Hypothalamus (tissue), 51 donors: ENCODE measurements at places on chromosomes 5 and 9.

GRCh38 chr9:129254566-129255287 lies 76.7 kb upstream of the IER5L start:
- DNase-seq, result no peak

GRCh38 chr5:179840321-179840720 lies 18.3 kb downstream of the MRNIP start:
- DNase-seq, result no peak

DNA sequence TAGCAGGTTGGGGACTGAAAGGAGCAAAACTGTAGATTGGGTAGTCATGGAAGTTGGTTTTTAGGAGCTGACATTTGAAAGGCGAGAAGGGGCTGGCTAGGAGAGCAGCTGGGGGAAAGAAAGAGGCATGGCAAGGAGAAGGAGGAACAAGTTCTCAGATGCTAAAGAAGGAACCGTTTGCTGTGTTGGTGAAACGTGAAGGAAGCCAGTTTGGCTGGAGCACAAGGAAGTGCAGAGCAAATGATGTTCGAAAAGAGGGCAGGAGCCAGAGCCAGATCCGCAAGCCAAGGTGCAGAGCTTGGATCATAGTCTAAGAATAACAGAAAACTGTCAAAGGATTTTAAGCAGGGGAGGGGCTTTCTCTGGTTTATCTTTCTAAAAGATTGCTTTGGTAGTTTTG lies 276.6 kb downstream of the ASTN2 start:
- no peak for DNase-seq

DNA sequence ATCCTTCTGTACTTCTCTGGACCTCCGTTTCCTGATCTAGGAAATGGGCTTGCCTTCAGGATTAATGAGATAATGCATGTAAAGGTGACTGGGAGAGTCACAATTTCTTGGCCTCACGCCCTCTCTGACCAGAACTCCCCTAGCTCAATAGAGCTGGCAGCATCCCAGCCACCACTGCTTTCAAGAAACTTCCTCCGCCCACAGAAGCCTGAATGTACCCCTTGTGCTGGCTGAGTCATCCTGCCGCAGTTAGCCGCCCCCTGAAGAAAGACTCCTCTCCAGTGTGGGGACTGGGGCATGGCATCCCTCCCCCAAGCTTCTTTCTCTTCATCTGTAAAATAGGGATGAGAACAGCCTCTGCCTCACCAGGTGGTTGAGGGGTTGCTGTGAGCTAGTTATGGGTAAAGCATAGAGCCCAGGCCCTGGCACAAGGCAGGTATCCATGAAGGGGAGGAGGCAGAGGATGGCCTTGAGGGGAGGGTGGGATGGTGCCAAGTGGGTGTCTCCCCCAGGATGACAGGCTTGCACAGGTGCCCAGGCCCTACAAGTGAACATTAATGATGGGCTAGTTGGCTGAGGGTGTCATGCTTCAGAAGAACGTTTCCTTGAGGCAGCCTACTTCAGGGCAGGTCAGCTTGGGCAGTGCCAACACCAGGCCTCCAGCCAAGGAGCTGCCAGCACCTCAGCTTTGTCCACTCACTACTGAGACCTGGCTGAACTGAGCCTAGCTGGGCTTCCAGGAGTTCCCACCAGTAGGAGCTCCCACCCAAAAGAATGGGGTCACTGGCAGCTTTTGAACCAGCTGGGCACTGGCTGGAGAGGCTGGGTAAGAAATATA lies 3.4 kb downstream of the PDLIM4 start:
- DNase-seq, result no peak

DNA sequence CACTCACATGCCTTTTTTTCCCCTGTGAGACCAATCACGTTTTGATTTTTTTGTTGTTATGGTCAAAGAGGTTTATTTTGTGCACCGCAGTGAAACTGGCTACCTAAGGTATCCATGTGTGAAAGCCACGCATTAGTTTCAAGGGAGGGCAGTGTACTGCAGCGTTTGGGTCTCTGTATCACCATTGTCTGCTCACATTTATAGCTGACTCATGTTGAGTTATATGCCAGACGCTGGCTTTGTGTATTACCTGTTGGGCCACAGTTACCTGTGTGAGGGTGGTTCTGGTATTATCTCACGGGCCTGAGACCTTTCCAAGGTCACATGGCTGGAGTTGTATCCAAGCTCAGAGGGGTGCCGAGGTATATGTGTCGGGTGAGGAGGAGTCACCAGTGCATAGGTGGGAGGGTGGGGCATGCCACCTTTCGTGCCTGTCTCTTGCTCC lies 75.8 kb downstream of the ARHGAP26 start:
- no peak for DNase-seq

DNA sequence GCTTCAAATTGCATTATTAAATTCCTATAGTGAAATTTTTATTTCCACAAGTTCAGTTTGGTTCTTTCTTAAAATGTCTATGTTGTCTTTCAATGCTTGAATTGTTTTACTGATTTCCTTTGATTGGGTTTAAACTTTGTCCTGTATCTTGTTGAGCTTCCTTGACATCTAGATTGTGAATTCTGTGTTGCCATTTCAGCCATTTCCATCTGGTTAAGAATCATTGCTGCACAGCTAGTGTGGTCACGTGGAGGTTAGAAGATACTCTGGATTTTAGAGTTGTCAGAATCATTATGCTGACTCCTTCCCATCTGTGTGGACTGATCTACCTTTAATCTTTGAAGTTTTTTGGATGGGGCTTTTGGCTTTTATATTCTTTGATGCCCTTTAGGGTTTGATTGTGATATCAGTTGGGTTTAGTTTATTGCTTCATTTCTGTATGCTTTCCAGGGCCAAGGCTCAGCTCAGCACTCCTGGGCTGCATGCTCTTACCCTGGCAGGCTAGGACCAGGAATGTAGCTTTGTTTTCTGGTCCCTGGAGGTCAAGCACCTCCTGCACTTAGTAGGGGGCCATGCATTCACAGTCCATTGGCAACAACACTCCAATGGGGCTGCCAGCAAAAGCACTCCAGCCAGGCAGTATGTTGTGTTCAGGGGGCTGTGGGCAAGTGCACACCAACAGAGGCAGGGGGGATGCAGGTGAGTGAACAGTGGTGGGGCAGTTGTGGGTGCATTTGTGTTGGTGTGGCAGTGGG lies 141.4 kb downstream of the PRR16 start:
- no peak for DNase-seq

DNA sequence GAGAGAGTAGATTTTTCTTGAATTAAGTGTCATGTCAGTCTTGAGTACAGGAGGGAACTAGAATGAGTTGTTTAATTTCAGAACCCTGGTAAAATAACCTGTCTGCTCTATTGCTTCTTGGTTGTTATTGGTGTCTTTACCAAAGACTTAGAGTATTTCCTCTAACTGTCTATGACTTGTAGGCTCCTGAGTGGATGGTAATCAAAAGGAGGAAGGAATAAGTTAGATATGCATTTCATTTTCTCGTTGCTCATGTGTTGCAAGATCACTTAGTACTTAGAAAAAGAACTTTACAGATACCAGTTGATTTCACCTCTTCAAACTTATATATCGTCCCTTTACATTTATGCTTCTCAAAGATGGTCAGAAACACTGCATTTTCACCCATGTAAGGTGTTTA lies 31.1 kb downstream of the UHRF2 start:
- DNase-seq, result no peak

- DNase-seq, result no peak
These were observed 27.6 kb downstream of the ACTL7A start for GRCh38 chr9:108889649-108890067.

DNA sequence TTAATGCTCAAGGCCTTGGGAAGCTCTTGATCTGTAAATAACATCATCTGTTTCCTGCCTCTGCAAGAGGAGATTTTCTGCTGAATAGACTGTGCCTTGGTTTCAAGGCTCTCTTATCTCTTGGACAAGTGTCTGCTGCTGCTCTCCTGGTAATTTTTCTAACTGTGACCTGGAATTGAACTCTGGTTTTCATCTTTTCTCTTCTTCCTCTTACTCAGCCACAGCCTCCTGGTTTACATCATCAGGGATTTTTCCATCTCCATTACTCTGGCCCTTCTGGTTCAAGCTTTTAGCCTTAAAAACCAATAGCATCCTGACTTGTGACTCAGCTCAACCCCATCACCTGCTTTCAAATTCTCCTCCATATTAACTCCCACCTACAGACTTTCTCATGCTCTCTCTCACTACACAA lies 49.6 kb upstream of the ITGA1 start:
- DNase-seq, result no peak

DNA sequence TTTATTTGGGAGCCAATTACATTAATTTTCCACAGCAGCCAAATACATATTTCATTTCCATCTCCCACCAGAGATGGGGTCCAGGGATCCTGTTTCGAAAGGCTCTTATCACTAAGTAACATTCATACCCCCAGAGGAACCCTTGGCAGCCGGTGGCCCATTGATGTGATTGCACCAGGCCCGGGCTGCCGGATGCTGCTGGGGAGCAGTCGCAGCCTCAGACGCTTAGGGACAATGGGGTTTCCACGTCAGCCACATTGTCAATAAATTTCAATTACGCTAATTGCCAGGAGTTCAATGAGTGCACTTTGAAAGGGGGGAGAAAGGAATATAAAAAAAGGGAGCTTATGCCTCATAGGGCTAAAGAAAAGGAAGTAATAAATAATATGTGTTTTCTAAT lies 478.8 kb upstream of the ADAMTS16 start:
- DNase-seq, result no peak

DNA sequence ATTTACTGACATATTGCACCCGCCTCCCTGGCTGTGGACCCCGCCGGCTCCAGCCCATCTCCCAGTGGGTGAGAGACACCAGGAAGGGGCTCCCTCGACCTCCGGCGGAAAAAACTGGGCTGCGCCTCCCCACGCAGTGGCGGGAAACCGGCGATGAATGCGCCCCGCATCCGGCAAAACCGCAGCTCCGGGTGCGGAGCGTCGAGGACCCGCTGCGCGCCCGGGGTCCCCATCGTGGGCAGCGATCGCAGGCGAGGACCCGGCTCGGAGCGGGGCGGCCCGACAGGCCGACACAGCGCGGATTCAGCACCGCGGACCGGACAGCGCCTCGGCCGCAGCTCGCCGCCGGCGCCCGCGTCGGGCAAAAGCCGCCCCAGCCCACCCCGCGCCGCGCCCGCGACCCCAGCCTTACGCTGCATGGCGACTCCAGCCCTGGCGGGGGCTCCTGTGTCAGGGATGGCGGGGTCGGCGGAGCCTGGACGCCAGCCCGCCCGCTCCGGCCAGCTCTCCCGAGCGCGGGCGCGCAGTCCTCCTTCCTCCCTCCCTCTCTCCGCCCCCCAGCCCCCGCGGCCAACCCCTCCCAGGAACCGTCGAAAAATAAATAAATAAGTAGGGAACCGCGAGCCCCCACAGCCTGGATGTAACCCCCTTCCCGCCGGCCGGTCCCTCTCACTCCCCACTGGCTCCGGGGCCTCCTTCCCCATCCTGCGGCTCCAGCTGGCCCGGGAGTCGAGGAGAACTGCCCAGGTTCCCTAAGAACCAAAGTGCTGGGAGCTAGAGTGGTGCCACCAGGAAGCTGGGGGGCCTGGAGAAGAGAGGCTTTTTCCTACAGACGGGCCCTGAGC lies 3.1 kb downstream of the LHX3 start:
- DNase-seq, result no peak

DNA sequence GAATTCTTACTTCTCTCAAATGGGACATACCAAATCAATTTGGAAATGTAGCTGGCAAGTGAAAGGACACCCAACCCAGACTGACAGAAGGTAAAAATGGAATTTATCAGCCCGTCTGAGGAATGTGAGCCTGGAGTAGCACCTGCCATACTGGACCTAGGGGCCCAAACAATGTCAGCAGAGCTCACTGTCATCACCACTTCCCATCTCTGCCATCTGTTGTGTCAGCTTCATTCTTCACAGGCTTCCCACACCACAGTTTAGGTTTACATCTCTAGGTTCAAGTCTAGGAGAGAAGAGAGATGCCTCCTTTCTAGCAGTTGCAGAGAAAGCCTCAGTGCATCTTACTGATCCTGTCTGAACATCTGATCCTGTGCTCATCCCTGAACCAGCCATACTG lies 222.4 kb downstream of the DOCK8 start:
- DNase-seq, result no peak
